ENCODE measurements at places on chromosomes 5 and 9.

- no peak for DNase-seq
These were observed 6.4 kb downstream of the SWI5 start for GRCh38 chr9:128282500-128282899.

DNA sequence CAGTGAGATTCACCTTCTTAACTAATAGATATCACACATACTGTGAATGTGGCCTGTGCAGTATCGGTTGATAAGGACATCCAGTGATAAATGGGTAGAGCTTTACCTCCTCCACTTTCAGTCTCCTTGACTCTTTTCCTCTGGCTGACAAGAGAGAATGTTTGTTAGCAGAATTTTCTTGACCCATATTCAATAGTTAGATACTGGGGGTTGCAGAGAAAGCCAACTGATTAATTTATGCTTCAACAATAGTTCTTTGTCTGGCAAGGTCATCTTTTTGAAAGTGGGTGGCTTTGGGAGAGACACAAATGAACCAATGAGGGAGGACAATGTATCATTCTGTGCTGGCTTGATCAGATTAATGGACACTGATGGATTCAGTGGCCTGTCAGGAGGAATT, 30.3 kb downstream of the TTC23L start:
- DNase-seq = no peak

DNA sequence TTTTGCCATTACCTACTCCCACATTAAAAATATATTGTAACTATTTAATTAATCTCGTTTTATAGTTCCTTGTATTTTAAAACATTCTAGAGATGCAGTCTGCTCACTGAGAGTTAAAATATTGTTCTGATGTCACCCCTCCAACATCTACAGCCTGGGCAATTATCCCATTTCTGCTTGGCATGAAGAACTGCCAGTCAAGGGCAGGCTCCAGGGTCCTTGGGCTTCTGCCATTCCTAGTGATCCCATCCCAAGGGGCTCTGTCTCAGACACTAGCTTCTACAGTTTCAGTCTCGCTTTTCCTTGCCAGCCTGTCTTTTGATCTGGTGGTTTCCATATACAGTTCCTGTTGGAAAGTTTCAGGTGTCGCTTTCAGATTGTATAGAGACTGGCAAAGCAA, 287.2 kb downstream of the TMEM232 start:
- DNase-seq = no peak

DNA sequence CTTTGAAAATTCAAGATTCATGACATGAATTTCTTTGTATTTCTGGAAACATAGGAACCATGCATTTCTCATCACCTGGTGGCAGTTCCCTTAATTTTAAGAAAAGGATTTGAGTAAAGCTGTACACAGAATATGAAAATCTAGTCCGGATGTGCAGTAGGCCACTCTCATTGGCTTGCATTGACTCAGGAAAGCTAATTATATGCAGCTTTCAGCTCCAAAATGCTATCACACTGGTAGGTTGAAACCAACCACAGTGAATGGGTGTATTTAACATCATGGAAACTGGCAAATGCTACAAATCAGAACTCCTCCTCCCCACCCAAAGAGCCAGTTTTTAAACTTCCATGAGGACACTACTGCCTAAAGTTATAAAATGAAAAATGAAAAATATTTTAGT, 161.6 kb upstream of the FBXL17 start:
- no peak for DNase-seq

- DNase-seq = no peak
These were observed 175.5 kb downstream of the ANXA1 start for GRCh38 chr9:73327149-73327548.

DNA sequence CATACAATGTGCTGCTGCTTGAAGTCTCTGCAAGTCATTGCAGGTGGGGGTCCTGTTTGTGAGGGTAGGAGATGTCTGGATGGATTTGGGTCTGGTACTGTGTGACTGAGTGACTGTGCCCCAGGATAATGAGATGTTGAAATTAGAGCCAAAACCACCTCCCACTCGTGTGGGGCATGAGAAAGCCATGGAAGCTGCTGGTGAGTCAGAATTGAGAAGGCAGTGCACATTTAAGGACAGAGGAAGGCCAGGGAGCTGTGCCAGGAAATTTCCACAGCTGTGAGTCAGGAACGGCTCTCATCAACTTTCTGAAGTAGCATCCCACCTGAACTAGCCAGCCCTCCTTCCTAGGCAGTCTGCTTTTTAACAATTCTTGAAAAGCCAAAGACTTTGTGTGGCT, 229.8 kb downstream of the DRD1 start:
- no peak for DNase-seq

DNA sequence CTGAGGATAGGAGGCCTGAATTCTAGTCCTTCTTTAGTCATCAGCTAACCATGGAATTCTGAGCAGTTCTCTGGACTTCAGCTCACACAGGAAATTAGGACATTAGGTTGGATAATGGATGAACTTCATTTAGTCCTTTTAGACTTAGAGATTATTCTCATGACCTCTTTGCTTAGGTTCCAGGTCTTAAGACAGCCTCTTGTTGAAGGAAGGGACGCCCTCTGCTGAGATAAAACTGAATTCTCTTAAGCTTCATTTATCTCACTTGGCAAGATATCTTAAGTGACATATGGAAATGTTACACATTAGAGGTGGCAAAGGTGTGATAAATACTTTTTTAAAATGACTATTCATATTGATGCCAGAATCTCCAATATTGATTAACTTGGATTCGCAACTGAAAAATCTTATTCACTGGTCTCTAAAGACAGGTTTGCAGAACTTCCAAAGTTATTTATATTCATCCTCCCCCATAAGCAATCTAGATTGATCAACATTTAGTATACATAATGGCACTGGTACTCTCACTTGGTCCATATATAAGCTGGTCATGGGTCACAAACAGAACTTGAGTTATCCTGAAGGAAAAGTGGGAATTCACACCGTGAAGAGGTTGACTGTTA, 16.9 kb upstream of the ZNF366 start:
- no peak for DNase-seq

GRCh38 chr9:93357649-93358048, 93.8 kb upstream of the FAM120A start:
- DNase-seq = no peak

GRCh38 chr9:131407717-131408195, 13.9 kb downstream of the PRRC2B start:
- DNase-seq = peak; percentile 55

DNA sequence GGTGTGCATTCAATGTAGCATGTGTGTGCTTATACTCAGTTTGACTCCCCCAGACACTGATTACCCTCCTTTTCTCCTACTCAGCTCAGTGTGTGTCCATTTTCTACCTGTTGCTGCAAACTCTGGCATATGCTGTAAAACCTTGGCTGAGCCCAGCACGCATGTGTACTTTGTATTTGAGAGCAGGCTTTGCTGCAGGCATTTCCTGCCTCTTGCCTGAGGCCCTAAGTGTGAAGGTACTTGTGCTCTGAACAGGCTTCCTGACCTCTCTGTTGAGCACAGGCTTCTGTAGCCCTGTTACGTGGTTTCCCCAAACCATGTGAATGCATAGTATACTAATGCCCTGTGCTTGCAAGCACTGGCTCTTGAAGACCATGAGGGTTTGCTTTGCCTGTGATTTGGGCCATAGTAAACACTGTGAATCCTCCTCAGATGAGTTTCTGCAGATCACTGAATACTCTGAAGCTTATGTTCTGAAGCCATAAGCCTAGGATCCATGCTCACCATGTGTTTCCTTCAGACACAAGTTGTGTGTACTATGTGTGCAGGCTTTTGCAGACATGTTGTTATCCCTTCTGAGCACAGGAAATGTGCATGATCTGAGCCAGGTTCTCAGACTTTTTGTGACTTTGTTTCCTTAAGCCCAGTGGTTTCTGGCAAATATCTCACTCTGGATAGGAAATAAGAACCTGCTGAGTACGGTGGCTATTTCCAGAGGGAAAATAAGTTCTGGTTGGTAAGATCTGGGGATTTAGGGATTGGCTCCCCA, 124.9 kb upstream of the RUSC2 start:
- no peak for DNase-seq

DNA sequence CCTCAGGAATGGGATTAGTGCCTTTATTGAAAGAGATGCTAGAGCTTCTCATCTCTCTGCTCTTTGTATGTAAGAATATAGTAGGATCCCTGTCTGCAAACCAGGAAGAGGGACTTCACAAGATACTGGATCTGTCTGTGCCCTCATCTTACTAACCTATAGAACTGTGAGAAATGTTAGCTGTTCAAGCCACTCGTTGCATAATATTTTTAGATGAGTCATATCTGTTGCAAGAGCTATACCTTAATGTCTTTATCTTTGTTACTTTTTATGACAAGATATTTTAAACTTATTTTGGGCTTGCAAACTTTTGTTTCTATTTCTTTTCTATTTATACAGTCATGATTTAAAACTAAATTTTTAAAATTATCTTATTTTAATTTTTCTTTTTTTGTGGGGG, 1296.8 kb upstream of the CDH6 start:
- DNase-seq = no peak

- DNase-seq = no peak
These were observed 174.2 kb downstream of the OXCT1 start for GRCh38 chr5:41695920-41696582.

DNA sequence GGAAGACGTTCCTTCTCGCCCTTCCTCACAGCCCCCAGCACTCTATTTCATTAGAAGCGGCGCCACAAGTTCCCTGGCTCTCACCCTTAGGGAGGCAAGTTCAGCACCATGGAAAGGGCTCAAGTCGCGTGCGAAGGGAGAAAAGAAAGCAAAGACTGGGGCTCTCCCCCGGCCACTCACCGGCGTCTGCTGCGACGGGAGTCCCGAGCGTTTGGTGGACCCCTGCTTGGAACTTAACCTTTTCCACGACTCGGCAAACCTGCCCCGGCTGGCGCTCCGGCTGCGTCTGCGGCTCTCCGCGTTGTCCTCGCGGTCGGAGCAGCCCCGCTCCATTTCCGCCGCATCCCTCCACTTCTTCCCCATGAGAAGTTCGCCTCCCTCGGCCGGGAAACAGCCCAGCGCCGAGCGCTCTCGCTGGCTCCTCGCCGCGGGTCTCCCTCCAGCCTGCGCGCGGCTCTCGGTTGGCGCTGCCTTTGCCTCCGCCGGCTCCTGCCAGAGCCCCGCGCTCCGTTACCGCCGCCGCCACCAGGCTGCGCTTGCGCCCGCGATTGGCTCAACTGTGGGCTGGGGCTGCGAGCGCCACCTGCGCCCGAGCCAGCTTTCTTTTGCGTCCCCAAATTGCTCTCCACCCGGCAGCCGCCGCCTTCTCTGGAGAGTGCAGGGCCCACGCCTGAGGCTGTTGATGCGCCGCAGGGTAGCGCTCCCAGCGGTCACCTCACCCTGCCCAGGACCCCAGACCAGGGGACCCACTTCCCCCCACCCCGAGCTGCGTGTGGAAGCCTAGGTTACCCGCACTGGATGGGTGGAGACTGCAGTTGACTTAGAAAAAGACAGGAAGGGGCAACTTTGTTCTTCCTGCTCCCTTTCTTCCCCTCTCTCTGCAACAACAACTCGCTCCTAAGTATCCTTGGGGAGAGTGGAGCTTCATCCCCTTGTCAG, 321.6 kb downstream of the CEMIP2 start:
- no peak for DNase-seq

- DNase-seq = no peak
These were observed 114.6 kb downstream of the GABRB2 start for GRCh38 chr5:161431963-161432362.

DNA sequence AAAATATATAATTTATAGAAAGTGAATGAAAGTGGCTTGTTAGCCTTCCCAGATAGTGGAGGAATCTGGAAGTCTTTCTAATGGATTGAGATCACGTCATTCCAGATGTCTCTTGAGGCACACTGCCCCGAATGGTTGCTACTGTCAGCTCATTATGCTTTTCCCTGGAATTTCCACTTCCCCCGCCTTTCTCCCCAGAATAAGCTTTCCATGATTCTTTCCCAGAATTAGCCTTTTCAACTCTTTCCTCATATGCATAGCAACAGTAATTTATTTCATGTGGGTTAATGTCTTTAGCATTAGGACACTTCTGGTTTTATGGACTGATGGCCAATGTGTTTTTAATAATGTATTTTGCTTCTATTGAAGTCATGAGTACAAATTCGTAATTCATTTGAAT, 81.5 kb downstream of the PALM2AKAP2 start:
- no peak for DNase-seq

DNA sequence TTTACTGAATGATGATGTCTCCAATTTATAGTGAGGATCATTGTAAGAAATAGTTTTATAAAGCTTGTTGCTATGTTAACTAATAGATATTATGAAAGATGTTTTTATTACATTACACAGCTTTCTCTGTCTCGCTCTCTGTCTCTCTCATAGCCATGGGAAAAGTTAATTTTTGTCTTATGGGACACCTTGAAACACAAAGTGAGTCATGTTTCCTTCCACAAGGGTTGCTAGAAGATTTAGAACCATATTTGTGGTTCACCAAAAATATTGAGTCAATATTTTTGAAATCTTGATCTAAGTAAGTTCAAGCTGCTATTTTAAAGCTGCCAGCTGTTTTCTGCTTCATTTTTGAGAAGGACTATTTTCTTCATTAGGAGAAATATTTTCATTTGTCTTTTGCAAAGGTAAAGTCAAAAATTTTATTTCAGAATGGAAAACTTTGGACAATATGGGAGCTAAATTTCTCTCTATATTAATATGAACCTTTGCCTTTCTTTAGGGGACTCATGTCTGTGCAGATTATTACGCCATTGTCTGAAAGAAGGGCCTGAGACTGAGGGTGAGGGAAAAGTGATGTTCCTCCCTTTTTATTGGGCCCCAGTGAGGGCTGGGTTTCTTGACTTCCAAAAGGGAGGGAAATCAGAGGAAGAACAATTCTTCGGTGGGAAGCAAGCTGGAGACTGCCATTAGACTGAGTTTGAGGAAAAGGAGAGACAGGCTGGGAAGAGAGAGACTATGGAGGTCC, 87.9 kb upstream of the SLC24A2 start:
- DNase-seq = no peak

All from CD4-positive, alpha-beta T cell treated with Interleukin-4 for 1 hour (primary cell).